Left renal cortex interstitium (tissue), 4 donors: ENCODE measurements at places on chromosomes 16 and 17.

DNA sequence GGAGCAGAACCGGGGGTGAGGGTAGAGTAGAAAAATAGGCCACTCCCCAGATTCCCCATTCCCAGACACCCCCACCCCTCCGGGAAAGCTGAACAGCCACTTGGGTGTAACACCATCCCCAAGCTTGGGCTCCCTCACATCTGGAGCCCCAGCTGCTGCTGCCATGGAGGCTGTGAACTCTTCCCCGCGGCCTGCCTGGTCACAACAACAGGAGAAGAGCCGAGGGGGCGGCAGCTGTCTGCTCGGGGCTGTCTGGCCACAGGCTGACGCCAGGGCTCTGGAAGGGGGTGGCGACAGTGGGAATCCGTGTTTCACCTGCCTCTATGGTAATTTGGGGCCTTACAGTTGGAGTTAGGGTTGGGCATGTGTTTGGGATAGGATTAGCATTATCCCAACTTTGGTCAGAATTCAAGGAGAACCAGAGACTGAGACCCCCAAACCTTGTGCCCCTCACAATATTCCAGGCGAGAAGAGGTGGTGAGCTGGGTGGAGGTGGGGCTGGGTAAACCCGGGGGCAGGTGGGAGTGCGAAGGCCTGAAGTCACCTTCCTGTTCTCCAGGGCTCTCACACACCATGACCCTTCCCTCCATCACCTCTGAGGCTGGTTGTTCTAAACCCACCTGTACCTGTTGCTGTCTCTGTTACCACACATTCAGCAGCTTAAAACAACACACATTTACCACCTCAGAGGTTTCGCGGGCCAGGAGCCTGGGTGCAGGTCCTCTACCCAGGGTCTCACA lies 29.7 kb upstream of the NXPH3 start:
- no peak for DNase-seq

DNA sequence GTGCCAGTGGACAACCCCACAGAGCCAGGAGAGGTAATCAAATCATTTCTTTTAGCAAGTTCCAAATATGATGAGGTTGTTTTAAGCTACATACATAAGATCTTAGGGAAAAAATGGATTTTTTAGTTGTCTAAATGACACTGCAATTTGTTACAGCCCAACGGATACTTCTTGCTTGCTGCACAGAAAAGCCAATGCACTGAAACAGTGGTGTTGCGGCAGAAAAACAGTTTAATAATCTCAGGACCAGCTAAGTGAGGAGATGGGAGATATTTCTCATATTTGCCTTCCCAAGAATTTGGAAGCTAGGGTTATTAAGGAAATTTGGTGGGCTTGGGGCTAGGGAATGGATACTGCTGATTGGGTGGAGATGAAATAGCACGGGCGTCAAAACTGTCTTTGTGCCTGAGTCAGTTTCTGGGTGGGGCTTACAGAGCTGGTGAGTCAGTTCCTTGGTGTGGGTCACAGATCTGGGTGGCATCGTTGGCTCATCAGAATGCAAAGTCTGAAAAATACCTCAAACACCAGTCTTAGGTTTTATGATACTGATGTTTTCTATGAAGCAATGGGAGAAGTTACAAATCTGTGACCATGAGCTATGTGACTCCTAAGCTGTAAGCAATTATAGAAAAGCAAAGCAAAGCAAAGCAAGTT lies 255.4 kb downstream of the IRX3 start:
- no peak for DNase-seq

- no peak for DNase-seq
Measured at GRCh38 chr17:57187391-57187790, 68.9 kb upstream of the MSI2 start.

GRCh38 chr16:48503779-48504178 lies 106.2 kb downstream of the N4BP1 start:
- no peak for DNase-seq

DNA sequence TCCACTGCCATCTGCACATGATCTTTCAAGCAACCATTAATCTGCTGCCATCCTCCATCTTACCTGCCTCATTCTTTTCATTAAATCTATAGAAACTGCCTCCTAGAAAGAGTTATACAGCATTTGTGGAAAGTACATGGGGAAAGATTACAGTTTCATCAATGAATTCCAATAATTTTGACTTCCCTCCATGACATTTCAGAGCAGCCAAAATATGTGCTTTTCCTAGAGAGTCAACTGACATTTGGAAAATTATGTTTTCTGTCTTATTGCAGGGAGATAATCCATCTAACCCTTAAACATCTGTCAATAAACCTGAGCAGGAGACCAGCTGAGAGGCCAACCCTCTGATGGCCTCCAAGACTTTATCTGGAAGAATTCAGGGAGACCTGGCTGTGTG lies 147.0 kb upstream of the CDH5 start:
- DNase-seq: no peak

GRCh38 chr16:52993179-52993578 lies 59.5 kb downstream of the CHD9NB start:
- no peak for DNase-seq

DNA sequence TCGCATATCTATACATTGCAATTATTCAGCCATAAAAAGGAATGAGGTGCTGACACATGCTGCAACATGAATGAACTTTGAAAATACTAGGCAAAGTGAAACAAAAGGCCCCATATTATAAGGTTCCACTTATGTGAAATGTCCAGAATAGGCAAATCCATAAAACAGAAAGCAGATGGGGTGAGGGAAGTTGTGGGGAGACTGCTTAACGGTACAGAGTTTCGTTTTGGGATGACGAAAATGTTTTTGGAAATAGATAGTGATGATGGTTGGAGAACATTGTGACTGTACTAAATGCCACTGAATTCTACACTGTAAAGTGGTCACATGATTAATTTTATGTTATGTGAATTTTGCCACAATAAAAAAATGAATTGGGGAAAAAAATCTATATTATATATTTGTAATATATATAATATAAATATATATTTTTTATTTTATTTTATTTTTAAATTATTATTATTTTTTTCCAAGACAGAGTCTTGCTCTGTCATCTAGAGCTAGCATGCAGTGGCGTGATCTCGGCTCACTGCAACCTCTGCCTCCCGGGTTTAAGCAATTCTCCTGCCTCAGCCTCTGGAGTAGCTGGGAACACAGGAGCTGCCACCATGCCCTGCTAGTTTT lies 4.2 kb upstream of the GNA13 start:
- DNase-seq: no peak

- no peak for DNase-seq
Measured at GRCh38 chr16:15575293-15576049, 67.5 kb downstream of the MARF1 start.

GRCh38 chr16:17437981-17438380 lies 32.8 kb downstream of the XYLT1 start:
- no peak for DNase-seq

DNA sequence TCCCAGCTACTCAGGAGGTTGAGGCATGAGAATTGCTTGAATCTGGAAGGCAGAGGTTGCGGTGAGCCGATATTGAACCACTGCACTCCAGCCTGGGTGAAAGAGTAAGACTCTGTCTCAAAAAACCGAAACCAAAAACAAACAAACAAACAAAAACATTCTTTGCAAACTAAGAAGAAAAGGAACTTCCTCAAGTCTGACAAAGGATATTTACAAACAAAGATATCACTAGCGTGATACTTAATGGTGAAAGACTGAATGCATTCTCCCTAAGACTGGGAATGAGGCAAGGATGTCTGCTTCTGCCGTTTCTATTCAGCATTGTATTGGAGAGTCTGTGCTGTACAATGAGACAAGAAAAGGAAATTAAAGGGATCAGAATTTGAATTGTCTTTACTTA lies 10.5 kb upstream of the MPO start:
- DNase-seq: no peak

DNA sequence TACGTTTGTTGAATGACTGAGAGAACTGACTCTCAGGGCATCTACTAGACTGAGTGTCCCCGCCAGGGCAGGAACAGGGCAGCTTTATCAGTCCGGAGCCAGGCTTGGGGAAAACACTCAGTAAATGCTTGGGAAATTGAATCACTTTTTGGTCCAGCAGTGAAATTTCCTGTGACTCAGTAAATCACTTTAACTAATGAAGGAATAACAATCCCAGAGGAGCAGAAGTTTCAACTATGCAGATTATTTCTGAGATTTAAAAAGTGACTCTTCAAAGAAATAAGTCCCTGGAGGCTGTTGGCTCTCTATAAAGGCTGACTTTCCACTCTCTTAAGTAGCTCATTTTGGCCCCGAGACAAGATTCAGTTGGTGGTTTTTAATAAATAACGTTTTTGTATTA lies 101.8 kb downstream of the FOXL1 start:
- no peak for DNase-seq

DNA sequence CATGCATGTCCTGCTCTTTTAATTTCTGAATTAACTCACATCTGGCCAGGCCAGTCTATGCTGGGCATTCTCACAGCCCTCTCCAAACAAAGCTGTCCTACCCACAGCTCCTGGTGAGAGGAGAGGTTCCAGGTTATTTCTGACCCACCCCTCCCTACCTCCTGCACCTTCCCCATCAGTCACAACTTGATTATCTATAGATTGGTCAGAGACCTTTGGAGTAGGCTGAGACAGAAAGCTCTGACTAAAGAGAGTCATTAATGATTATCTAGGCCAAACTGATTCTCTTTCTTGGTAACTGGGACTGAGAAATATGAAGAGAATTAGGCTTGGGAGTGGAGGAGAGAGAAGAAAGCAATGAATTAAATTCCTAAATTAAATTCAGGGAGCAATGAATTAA lies 1.4 kb upstream of the KRT222 start:
- no peak for DNase-seq

DNA sequence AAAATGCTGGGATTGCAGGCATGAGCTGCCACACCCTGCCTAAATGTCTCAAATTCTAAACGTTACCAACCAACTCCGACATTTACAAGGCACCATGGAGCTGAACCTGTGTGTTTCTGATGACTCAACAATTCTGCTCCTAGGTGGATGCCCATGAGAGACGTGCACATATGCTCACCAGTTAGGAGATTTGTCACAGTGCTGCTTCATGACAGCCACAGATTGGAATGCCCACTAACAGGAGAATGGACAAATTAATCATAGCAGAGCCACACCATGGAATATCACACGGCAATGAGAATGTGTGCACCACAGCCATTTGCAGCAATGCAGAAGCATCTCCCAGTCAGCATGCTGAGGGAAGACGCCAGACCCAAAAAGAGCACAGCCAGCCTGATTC lies 8.0 kb upstream of the KCNG4 start:
- DNase-seq: no peak

- DNase-seq: no peak
Measured at GRCh38 chr17:36899250-36900159, 37.8 kb upstream of the LHX1 start.

GRCh38 chr17:77304051-77304745 lies 163.4 kb downstream of the SEC14L1 start:
- DNase-seq: no peak

- DNase-seq: no peak
Measured at GRCh38 chr17:83109793-83110645, 30.6 kb downstream of the METRNL start.

DNA sequence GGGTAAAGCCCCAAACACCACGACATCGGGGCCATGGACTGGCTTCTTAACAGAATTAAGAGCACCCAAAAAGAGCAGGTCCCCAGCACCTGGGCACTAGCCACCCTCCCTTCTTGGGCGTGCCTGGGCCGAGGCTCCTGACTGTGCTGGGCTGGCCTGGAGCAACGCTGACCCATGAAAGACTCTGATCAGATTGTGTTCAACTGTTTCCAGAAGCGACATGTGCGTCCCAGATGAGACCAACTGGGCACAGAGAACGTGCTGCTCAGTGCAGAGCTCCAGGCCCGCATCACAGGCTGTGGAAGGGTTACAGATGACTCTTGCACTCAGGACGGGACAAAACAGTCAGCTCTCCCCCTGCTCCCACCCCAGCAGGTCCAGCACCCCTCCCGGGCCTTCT lies 100.7 kb downstream of the KCNJ12 start:
- DNase-seq: no peak

DNA sequence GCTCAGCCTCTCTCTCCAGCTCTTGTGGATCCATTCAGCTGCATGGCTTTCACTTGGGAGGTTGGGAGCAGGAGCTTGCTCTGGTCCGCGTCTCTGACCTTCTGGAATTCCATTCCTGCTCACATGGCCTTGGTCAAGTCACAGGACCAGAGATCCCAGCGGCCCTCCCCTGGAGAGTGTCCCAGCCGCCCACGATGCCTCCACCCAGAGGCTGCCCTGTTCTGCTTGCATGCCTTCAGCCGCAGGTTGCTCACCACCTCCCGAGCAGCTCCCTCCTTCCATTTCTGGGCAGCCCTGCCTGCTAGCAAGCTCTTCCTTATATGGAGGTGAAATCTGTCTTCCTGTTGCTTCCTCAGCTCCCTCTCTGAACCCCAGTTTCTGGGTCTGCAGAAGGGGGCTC lies 32.6 kb downstream of the RAI1 start:
- no peak for DNase-seq

GRCh38 chr17:76688165-76688622 lies 22.6 kb downstream of the MXRA7 start:
- no peak for DNase-seq

DNA sequence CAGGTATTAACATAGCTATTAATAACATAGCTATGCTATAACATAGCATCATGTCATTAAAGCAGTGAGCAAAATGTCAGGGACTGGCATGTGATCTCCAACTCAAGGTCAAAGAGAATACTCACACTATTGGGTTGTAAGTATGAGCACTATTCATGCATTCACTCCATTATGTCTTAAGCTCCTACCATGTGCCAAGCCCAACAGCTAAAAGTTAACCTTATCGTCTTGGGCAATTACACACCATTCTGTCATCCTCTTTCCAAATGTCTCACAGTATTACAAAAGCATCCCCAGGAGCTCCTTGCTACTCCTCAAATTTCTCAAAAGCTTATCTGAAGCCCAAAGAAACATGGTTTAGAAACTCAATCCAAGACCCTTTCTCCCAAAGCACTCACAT lies 22.0 kb upstream of the NOG start:
- DNase-seq: no peak

- DNase-seq: no peak
Measured at GRCh38 chr17:31908386-31908785, 6.9 kb upstream of the UTP6 start.

DNA sequence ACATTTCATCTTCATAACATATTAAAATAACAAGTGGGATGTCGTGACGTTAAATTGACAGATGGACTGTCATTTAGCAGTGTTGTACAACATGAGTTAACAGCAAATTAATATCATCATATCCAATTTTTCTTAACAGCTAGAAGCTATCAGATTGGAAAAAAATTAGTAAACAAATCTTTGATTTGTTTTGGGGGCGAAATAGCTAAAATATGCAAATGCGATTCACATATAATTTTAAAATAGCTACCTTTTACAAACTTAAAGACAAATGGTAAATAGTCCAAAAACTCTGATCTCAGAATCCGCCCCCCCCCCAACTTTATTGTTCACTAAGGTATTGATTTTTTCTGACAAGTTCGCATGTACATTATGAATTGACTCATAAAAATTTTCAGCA lies 20.3 kb upstream of the NACA2 start:
- no peak for DNase-seq

GRCh38 chr16:89843409-89844350 lies 15.4 kb downstream of the SPIRE2 start:
- DNase-seq: no peak
